Renal pelvis (tissue), 12 donors: ENCODE measurements at places on chromosomes 5 and 9.

DNA sequence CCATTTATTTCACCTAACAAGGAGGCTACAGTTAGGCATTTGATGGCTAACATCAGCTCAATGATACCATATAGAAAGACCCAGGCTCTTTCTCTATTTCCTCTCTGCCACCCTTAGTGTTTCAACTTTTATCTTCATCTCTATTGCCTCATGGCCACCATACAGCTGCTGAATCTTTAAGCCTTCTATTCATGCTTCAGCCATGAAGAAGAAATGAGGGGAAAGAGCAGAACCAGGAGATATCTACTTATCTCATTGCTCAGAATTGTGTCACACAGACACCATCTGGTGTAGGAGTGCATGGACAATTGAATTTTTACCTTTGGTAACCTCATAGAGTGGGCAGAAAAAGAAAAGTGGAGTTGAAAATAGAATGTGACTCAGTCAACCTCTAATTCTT is 6.7 kb downstream of the GAPT start:
- no peak for DNase-seq

- no peak for DNase-seq
These were observed 35.9 kb downstream of the ANKRD31 start for GRCh38 chr5:75200776-75201175.

DNA sequence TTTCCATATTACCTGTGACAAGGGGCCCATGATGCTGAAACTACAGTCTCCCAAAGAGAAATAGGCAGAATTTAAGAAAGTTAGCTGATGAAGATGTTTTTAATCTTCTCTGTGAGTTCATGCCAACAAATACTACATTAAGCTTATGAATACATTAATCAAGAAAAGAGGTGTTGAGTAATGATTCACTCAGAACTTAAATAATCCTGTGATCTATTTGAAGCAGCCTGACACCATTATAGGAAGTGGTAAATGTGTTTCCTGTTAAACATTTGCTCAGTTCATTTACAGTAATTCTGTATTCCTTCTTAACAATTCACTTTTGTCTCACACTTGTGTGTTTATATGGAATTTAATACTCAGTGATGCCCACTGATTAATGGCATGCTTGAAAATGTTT is 75.0 kb upstream of the IZUMO3 start:
- DNase-seq: no peak

GRCh38 chr5:143652108-143652700 is 159.8 kb upstream of the HMHB1 start:
- no peak for DNase-seq

DNA sequence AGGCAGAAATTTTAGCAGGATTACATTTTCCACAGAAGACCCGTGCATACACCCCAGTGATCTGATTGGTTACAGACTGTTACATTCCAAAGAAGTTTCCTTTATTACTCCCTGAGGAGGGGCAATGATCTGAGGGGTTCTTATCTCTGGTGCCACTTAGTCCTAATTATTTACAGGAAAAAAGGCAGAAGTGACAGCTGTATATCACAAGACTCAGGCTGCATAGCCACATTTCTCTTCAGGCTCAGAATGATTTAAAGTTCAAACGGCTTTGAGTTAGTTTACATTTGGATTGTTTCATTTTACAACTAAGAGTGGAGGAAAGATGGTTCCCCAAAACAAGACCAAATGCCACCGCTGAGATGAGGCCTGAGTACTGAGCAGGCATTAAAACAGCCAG is 17.3 kb downstream of the NAIF1 start:
- no peak for DNase-seq
